ENCODE measurements at places on chromosomes 2 and 18.

GRCh38 chr2:29628862-29629261 lies 292.5 kb downstream of the ALK start:
- DNase-seq, result no peak

- no peak for DNase-seq
These were observed 349.0 kb downstream of the TXNL1 start for GRCh38 chr18:56289381-56289780.

DNA sequence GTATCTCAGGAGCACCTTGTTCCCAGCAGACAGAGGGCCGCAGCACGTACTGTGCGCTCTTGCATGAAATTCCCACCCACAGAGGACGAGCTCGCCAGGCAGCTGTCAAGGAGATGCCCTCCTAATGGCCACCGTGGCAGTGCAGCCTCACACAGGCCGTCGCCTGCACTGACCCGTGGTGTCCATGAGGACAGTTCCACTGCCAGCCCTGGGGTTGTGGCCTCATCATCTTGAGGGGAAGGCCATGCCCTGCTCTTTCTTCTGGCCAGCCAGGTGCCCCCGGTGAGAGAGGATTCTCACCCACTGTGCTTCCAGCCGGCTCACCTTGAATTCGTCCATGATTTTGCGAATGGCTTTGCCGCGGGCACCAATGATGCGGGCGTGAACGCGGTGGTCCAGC lies 42.0 kb downstream of the ANO7 start:
- DNase-seq, result no peak

DNA sequence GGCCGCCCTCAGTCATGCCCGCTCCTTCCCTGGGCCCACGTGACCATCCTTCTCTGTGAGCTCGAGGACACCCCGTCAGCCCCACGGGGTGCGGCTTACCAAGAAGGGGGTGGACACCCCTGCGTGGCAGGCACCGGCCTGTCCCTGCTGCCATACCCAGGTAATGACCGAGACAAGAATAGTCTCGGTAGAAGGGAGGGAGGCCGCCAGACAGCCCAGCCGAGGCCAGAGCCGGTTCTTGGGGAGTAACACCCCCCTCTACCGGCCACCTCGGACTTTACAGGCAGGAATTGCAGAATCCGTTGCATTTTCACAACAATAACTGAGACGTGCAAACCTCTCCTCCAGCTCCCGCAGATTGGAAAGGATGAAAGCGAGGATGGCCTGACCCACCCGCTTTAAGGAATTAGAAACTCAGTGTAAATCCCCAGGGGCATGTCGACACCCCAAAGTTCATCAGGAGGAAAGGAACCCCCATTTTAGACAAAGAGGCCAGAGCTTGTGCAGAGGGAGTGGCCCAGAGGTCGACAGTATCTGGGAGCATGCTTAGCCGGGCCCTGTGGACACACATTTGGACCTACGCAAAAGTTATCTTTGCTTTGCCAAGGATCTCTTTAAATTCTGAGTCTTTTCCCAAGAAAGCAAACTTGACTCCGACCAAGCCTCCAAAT lies 60.1 kb upstream of the GLI2 start:
- peak; percentile 83 for DNase-seq

DNA sequence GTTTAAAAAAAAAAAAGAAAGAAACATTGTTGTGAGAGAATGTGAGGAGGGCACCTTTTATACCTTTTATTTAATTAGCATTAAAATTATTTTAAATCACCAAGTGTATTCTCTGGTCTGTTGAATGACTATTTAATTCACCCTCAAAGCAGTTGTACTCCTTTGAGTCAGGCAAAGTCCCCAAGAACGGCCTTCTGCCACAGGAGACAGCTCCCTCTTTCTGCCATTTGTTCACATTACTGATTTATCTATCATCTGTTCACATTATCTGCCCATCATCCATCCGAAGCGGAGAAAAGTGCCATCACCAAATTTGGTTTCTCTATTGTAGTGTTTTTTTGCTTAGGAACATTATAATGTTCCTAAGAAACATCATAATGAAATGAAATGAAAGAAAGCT lies 240.7 kb upstream of the DPP10 start:
- no peak for DNase-seq

- DNase-seq, result peak; percentile 54
These were observed 86.8 kb upstream of the DNER start for GRCh38 chr2:229800997-229801754.

- no peak for DNase-seq
These were observed 147.7 kb upstream of the GATA6 start for GRCh38 chr18:22021701-22022100.

GRCh38 chr2:68594674-68595492 lies 48.5 kb upstream of the PROKR1 start:
- DNase-seq, result peak; percentile 62

- DNase-seq, result no peak
These were observed 49.3 kb downstream of the ST3GAL5 start for GRCh38 chr2:85839461-85839860.

DNA sequence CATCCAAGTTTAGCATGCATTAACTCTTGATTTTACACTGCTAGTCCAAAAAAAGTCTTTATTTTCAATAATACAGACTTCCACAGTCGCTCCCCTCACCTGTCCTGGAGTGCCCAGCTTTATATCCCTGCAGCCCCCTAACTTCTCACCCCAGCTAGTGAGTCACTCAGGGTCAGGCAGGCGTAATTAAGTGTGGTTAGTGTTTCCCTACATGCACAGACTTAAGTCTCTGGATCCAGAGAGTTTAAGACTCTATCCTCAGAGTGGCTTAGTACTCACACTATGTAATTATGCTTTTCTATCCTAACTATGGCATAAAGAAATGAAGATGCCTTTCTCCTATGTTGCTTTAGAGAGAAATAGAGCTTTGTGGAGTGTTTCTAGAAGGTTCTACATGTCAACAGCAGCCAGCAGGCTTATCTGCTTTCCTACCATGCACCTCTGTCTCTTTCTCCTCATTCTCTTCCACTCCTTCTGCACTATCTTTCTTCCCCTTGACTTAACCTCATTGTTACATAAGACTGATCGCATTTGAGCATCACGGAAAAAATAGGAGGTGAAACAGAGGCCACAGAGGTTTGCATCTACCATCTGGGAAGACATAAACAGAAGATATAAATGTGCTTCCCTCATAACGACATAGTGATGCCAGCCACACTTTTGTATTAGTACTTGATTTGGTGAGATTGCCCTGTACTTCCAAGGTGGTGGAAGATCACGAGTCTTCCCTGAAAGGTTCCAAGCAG lies 34.4 kb upstream of the PMAIP1 start:
- DNase-seq, result no peak

DNA sequence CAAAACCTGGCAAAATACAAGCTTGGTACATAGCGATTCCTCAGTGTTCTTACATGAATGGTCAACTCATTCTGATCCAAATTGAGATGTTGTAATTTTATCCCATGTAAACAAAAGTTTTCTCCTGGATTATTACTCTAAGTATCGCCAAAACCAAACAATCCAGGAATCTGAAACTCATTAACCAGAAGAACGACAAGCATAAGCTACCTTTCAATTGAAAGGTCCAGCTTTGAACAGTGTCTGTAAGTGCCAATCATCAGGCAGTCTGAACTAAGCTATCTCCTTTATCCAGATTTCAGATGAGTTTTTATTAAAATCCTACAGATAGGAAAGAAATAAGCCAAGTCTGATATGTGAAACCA lies 2.4 kb downstream of the MEX3C start:
- DNase-seq, result no peak

DNA sequence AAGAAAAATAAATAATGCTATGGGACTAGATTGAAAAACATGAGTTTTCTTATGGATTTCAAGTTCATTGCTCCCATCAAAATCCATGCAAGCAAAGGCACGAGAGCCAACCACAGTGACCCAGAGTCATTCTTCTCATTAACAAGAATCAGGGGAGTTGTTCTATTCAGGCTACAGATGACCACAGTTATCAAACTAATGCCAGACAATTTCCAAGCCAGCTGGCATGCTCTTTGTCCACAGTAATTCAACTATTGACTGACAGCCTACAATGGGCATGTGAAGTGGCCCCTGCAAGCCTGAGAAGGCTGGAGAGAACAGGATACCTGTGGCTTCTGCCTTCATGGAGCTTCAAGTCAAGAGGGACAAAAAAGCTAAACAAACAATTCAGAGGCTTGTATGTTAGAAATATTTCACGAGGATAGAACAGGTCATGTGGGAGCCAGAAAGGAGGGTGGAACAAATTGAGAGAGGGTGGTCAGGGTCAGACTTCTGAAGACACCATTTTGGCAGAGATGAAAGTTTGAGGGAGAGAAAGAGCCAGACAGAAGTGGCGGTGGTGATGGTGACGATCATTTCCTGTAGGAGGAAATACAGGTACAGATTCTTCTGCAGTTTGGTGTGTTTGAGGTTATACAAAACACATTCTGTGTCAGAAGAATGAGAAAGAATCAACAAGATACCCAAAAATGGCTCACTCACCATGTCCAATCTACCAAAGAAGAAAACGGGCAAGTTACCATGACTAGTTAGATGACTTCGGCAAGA lies 732.4 kb downstream of the RNF144A start:
- no peak for DNase-seq

DNA sequence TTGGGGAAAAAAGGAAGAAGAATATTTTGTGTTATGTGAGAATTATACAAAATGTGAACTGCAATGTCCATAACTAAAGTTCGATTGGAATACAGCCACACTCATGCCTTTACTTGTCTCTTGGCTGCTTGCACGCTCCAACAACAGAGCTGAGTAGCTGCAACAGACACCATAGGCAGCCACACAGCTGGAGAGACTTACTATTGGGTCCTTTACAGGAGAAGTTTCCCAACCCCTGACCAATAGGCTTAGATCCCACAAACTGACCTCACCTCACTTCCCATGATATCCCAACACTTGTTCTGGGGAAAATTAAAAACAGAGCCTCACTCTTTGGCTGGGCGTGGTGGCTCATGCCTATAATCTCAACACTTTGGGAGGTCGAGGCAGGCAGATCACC lies 213.8 kb downstream of the SH3BP4 start:
- DNase-seq, result no peak

DNA sequence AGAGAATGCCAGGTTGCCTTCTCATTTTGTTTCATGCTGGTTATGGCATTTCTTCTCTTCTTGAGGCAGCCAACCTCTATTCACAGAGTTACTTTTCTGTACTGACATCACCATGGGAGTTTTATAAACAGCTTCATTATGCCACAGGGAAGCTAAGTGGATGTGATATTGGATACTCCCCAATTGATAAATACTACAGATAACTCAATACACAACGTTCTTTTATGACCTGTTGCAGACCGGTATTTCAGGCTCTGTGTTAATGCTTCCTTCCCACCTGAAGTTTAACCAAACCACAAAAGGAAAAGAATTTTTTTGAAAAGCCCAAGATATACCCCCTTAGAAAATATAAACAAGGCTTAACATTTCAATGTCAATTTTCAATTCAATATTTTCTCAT lies 258.3 kb upstream of the SOX11 start:
- no peak for DNase-seq

GRCh38 chr18:36539674-36540231 lies 242.2 kb downstream of the FHOD3 start:
- no peak for DNase-seq

DNA sequence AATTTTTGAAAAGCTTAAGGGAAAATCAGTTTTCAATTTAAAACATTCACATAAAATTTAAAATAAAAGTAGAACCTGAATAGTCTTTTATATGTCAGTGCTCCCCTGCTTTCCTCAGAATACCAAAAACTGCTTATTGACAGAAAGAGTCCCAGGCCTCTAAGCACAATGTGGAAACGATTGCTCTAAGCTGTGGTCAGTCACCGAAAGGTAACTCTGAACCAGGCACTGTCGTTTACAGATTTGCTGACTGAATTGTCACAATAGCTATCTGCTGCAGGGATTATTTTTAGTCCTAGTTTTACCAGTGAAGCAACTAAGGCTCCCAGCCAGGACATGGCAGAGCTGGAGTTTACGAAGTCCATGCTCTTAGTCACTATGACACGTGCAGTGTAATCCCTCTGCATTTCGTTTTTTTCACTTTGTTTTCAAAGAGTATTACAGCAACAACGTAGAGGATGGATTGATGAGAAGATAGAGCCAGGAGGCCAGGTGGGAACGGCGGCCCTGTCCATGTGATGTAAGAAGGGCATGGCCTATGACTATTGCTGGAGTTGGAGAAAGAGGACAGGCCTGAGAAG lies 28.1 kb upstream of the TMEM247 start:
- no peak for DNase-seq

- DNase-seq, result no peak
These were observed 29.9 kb upstream of the OTOS start for GRCh38 chr2:240170354-240170735.

DNA sequence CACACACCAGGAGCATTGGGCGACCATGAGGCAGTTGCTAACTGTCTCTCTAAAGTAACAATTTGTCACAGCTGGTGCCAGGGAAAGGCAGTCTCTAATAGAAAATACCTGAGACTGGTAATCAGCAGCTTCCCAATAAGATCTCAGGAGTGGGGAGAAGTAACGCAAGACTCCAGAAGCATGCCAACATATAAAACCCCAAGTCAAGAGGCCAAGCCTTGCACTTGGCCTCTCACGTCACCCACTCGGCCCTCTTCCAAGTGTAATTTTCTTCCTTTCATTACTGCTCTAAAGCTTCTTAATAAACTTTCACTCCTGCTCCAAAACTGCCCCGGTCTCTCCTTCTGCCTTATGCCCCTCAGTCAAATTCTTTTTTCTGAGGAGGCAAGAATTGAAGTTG lies 455.6 kb upstream of the ACVR2A start:
- DNase-seq, result no peak

- no peak for DNase-seq
These were observed 23.8 kb downstream of the MPHOSPH10 start for GRCh38 chr2:71154279-71154678.

DNA sequence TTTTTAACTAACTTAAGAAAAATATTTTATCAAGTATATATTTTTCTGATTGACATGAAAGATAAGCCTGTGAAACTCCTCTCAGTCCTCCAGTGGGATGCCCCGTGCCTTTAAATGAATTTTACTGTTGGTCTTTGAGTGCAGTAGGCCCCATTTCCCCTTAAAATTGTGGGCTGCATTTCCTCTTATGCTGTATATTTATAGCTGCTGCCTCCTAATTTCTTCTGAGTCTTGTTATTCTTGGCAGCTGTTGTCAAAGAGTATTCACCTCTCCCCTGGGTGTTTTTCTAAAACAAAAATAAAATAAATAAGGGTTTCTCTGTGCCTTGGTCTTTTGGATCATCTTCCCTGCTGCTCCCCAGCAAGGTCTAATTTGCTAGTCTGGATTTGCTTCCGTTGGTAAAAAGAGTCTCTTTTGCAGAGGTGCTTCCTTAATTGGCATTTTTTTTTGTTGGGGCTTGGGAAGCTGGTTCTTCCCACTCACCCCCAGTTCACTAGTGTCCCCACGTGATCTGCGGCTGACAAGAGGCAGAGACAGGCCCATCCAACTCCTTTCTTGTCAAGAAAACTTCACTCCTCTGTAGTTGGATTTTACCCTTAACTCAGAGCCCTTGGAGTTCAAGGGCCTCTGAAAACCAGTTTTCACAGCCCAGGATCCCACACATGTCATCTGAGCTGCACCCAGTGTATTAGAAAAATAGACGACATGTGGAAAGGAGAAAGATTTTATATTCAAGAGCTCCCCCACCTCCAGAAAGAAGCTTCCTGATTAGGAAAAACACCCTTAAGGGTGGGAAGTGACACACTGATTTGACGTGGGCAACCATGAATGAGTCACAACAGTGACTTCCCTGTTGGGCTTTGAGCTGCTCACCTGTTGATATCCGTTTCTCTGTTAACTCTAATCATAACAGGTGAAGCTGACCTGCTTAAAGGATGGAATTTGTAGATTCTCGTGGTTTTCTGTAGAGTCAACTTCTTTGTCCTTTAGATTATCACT lies 431.5 kb downstream of the DCDC2C start:
- DNase-seq, result no peak

- DNase-seq, result no peak
These were observed 22.2 kb downstream of the GALR1 start for GRCh38 chr18:77271576-77272481.
